Fibroblast of skin of right biceps (primary cell): ENCODE measurements at places on chromosomes 3 and 15.
A peak's percentile ranks its signal among the peaks of the same experiment; 100 is the strongest.

GRCh38 chr3:57673156-57673555, 19.7 kb downstream of the DENND6A start:
- no peak for DNase-seq

DNA sequence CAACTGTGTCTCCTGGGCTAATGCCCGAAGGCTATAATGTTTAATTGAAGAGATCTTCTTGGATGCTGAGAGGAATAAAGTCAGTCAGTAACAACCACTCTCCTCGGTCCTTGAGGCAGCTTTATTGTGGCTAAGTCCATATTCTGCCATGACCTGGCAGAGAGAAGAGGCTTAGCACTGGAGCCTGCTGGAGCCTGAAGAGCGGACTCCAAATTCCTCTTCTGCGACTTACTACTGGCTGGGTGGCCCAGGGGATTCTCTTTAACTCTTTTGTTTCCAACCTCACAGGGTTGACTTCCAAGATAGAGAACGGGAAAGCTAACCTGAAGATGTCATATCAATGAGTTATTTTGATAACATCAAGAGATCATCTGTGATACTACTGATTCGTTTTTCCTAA, 71.1 kb downstream of the MYO1E start:
- no peak for DNase-seq

DNA sequence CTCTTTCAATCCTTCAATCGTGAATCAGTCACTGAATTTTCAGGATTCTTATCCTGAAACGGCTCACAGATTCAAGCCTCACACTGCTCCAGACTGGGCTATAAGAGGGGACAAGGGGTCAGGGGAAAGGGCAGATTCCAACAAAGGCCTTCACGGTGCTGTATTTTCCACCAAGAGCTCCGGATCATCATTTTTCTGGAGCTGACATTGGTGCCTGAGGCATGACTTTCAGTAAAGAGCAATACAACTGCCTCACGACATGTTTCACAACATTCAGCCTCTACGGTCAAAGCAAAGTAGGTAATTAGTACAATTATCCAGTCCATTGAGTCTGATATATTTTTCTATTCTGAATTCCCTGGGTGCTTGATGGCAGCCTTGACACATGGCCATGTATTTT, 185.0 kb upstream of the PRICKLE2 start:
- no peak for DNase-seq

GRCh38 chr3:58334506-58334884, 1.8 kb downstream of the PXK start:
- DNase-seq: no peak

DNA sequence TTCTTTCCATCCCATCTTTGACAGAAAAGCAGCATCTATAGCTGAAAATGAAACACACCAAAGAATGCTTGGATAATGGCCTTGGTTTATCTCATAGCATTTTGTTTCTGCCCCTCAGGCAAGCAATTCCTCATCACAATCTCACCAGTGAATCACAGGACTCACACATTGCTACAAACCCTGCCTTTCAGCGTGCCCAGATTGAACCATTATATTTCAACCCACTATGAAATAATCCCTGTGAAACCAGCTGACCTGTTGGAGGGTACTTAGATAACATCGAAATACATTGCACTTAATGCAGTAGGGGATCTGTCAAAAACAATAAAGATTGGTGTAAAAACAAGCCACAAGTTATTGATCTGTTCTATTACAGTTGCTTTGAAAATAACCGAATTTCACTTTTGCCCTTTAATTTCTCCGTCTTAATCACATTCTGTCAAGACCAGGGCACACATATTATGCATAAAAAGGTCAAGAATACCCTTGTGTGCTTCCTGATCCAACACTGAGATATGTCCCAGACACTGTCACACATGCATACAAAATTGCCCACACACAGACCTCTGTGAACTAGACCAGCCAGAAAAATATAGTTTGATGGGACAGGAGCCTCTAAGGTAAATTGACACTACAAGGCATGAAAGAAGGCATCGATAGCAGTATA, 839.8 kb downstream of the NTRK3 start:
- DNase-seq: no peak

DNA sequence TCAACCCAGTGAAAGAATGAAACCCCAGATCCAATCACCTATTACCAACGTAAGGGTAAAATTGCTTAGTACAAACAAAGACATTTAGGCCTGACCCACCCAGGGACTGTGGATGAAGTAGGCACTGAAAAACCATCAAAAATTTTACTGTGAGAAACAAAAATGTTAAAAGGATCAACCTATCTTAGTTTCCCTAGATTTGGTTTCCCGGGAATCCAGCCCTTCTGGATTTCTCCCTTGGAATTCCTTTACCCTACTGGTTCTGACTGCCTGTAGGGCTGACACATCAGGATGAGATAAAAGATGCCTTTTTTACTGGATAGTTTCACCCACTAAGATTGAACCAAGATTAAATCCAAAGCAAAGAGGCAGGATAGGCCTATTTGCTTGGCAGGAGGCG, 102.7 kb downstream of the SCAPER start:
- DNase-seq: no peak

DNA sequence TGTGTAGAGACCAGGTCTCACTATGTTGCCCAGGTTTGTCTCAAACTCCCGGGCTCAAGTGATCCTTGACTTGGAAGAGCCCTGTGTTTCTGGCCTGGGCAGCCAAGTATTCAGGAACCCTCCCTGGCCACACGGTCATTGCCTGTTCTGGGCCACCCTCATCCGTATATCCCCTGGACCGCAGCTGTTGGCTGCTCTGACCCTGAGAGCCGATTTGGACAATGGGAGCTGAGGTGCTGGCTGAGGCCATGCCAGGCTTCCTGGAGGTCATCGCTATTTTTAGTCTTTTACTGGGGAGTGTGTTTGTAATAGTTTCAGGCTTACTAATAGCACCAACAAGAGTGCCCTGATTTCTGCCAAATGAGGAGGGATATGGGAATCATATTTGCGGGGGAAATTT, 60.7 kb downstream of the ADAMTS7 start:
- no peak for DNase-seq

GRCh38 chr3:143024351-143024960, 23.1 kb downstream of the U2SURP start:
- DNase-seq: no peak

DNA sequence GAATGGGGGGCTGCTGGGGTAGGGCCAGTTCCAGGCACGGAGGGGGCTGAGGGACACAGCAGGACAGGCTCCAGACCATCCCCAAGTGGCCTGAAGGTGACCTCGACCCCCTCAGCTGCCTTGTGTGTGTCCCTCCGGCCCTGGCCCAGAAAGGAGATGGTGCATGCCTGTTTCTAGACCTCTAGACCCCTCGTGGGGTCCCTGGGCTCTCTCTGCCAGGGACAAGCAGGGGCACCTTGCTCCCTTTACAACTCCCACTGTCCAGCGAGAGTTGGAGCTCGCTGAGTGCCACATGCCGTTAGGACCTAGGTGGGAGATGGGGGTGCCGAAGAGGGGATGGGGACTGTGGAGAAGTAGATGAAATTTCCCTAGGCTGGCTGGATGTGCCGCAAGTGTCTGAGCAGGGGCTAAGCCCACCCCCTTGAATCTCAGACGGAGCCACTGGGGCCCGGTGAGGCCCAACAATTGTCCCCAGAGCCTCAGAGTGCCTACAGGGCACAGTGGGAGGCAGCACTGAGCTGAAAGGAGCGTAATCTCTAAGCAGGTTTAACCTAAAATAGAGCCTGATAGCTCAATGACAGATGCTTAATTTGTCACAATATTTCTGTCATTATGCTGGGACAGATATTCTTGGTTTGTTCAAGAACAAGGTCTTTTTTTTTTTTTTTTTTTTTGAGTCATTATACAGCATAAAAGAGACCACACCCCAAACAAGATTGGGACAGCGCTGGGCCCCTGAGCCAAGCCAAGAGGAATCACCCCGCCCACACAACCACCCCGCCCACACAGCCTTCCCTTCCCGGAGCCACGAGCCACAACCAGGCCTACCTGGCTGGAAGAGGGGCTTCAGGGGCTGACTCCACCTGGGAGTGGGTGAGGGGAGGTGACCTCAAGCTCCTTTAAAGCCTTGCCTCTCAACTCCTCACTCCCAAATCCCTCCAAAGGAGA, 23.6 kb upstream of the KLF13 start:
- no peak for DNase-seq

DNA sequence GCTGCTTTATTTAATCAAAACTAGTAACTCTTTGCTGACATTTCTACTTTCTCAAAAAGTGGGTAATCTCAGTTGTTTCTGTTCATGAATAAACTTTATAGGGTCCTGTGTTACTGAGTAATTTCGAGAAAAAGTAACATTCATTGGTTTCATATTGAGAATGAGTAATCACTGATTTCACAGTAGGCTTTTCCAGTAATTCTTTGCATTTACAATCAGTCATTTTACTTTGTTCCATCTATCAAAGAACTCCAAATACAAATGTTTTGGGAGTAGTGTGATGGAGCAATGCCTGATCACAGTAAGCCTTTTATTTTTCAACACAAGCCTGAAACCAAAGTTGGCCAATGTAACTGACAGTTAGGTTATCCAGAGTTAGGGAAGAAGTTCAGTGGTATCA, 353.6 kb downstream of the ULK4 start:
- DNase-seq: no peak

DNA sequence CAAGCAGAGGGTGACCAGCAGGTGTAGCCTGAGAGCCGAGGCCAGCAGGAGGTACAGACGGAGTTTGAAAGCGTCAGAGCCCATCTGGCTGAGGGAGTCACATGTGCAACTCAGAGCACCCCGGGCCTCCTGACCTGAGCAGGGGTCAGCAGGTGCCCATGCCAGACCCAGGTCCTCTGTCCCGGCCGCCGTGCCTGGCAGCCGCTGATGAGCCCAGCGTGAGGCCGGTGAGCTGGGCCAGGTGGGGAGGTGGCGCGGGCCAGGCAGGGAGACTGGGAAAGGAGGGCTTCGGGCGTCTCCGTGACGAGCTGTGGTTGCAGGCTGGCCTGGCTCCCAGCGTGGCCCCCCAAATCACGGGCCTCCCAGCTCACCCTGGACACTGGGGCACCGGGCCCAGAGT, 130.9 kb downstream of the CHSY1 start:
- no peak for DNase-seq

- peak; percentile 93 for DNase-seq
Measured at GRCh38 chr3:72938471-72939265, 50.8 kb downstream of the GXYLT2 start.

- DNase-seq: peak; percentile 59
Measured at GRCh38 chr3:179852142-179852905, 184.4 kb downstream of the PEX5L start.

DNA sequence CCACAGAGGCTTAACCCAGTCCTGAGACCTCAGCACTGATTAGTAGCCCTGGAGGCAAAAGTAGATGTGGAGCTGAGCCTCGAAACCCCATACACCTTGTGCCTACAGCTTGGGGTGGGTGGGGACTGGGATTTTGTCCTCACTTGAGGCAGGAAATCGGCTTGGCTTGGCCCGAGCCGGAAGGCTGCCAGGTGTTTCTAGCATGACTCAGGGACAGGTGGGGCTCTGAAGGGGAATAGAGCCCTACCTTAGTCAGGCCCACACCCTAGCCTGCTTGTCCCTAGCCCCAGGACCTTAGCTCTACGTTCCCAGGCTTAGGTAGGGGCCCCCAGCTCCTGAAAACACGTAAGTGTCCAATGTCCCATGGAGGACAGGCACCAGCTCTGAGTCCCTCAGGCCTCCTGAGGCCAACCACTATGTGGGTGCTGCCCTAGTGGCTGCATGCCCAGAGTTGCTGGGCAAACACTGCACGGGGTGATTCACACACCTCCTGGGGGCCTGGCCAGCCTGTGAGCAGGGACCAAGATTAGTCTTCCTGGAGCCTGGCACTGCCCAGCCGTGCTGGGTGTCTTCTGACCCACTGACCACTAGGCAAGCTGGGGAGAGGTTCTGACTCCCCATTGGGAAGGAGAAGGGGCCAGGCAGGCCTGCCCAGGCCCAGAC, 3.1 kb downstream of the MST1R start:
- DNase-seq: no peak

DNA sequence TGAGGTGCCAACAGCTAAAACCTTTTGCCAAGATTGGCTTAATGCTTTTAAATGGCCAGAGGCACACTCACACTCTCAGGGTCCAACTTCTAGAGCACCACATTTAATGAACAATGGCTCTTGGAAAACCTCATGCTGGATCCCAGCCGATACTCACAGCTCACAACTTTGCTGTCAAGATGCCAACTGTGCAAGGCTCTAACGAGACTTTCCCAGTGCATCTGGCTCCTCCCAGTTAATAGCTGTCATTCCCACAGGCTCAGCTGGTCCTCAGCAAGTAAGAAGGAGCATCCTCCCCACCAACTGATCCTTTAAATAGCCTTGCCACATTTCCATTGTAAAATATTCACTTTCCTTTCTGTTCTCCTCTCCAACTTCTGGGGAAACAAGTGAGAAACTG, 20.3 kb upstream of the FRMD4B start:
- DNase-seq: peak; percentile 59

- no peak for DNase-seq
Measured at GRCh38 chr3:61668317-61668864, 107.0 kb downstream of the PTPRG start.

- DNase-seq: no peak
Measured at GRCh38 chr15:58889363-58889762, 44.1 kb downstream of the SLTM start.

- DNase-seq: no peak
Measured at GRCh38 chr3:11636394-11636770, 7.3 kb downstream of the VGLL4 start.

GRCh38 chr15:88740356-88740755, 62.9 kb upstream of the ACAN start:
- DNase-seq: no peak

GRCh38 chr3:12897381-12898289, 56.3 kb upstream of the RPL32 start:
- DNase-seq: peak; percentile 21

- peak; percentile 86 for DNase-seq
Measured at GRCh38 chr3:154779571-154779970, 300.5 kb upstream of the MME start.

DNA sequence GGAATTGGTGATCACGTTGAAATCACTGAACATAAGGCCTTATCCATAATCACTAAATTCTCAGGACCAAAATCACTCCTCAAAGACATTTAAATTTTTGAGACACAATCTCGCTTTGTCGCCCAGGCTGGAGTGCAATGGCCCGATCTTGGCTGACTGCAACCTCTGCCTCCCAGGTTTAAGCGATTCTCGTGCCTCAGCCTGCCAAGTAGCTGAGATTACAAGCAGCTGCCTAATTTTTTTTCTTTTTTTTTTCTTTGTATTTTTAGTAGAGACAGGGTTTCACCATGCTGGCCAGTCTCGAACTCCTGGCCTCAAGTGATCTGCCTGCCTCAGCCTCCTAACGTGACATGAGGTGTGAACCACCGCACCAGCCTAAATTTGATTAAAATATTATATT, 61.7 kb downstream of the PLOD2 start:
- DNase-seq: no peak

DNA sequence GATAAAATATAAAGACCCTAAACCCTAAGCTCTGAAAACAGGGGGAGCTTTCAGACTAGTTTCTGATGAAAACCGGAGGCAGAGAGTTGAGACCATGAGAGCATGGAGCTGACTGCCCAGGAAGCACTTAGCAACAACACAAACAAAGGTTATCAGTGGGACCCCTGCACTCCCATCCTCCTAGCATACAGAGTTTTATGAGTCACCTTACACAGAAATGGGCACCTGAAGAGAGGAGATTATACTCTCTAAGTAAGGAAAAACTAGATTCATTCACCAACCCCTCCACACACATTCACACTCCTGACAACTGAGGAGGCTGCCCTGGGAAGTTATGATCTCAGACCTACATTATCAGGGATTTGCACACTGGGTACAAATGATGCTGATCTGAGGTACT, 261.7 kb downstream of the ULK4 start:
- DNase-seq: no peak

- no peak for DNase-seq
Measured at GRCh38 chr3:47156396-47156795, 7.5 kb downstream of the SETD2 start.
